ENCODE measurements at places on chromosomes 2 and 18.

DNA sequence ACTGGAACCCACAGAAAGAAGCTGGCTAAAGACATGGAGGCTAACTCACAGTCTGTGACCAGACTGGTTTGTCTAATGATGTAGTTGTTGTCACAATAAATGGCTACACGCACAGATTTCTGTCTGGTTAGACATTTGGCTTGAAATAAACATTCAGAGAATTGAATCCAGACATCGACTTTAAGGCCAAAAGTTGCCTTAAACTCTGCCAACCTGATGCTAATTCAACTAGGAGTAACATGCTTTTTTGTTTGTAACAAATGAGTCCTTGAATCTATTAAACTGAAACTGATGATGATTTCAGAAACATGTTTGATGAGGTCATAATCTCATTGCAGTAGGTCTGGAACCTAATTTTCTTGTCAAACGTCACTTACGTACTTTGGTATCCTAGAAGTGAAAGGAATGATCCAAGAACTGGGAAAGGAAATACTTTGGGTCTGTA, 123.8 kb downstream of the ERBB4 start:
- no peak overlapping the region for H3K27ac ChIP-seq
- no peaks in the 10 kb centered on the region for H3K4me1 ChIP-seq
- H3K4me3 ChIP-seq, result no peak overlapping the region
- H3K27me3 ChIP-seq, result no peaks in the 10 kb centered on the region
- H3K36me3 ChIP-seq, result no peaks in the 10 kb centered on the region

GRCh38 chr2:228657807-228658402, 476.4 kb upstream of the SPHKAP start:
- DNase-seq, result no peak
- no peaks in the 10 kb centered on the region for H3K36me3 ChIP-seq
- H3K4me1 ChIP-seq, result no peaks in the 10 kb centered on the region
- no peak overlapping the region for H3K4me3 ChIP-seq
- H3K27ac ChIP-seq, result no peak overlapping the region

- H3K27me3 ChIP-seq, result no peaks in the 10 kb centered on the region
- peak within 1 kb of the TSS; percentile 77 for H3K4me3 ChIP-seq
- H3K27ac ChIP-seq, result peak within 1 kb of the TSS; percentile 96
- DNase-seq, result peak; percentile 78
Observed at GRCh38 chr2:61017556-61018317, at the start of the genes PEX13 and PUS10. Gene PEX13 (plus strand): TSS chr2:61017720. CDS start chr2:61017760, 40 bp downstream. Gene PUS10 (minus strand): TSS chr2:61018255. CDS start chr2:61011890, 6,365 bp downstream.

GRCh38 chr2:39487398-39488250, 50.5 kb upstream of the MAP4K3 start:
- no peak for DNase-seq
- H3K36me3 ChIP-seq, result no peaks in the 10 kb centered on the region
- peaks cover 7% of the 10 kb centered on the region for H3K4me1 ChIP-seq
- H3K27me3 ChIP-seq, result no peaks in the 10 kb centered on the region
- H3K27ac ChIP-seq, result no peak overlapping the region

GRCh38 chr2:224434618-224435017, 32.7 kb upstream of the FAM124B start:
- no peak overlapping the region for H3K4me3 ChIP-seq
- no peak overlapping the region for H3K27ac ChIP-seq
- DNase-seq, result no peak
- no peaks in the 10 kb centered on the region for H3K27me3 ChIP-seq
- H3K4me1 ChIP-seq, result no peaks in the 10 kb centered on the region

- no peak overlapping the region for H3K4me3 ChIP-seq
- no peak for DNase-seq
- no peak overlapping the region for H3K27ac ChIP-seq
- peaks cover 23% of the 10 kb centered on the region for H3K4me1 ChIP-seq
- no peaks in the 10 kb centered on the region for H3K27me3 ChIP-seq
Observed at GRCh38 chr2:226669249-226669648, 130.4 kb downstream of the IRS1 start.

- H3K27ac ChIP-seq, result no peak overlapping the region
- no peaks in the 10 kb centered on the region for H3K27me3 ChIP-seq
- no peaks in the 10 kb centered on the region for H3K36me3 ChIP-seq
- no peak overlapping the region for H3K4me3 ChIP-seq
- DNase-seq, result no peak
- H3K4me1 ChIP-seq, result no peaks in the 10 kb centered on the region
Observed at GRCh38 chr2:161273038-161273760, 35.0 kb upstream of the PSMD14 start.

DNA sequence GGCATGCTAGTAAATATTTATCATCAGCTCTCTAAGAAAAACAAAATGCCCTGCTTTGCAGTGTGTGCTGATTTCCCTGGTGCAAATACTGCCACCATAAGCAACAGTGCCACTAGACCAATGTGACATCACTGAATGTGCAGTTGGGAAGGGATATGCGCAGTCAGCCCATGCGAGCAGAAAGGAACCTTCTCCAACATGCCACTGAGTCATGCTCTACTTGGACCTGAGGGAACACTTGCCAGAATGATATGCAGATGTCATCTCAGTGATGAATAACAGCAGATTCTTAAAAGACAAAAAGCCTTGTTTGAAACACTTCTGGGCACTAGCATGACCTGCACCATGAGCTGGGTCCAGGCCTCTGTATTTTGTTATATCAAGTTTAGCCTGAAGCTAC, 55.3 kb upstream of the REL start:
- no peaks in the 10 kb centered on the region for H3K27me3 ChIP-seq
- no peak for DNase-seq
- no peak overlapping the region for H3K4me3 ChIP-seq
- no peak overlapping the region for H3K27ac ChIP-seq
- no peaks in the 10 kb centered on the region for H3K36me3 ChIP-seq

Measured in heart left ventricle (tissue), 16 donors.